Lung (tissue), 17 donors: ENCODE measurements at places on chromosomes 16 and 17. TPM values are rescaled to one million over a fixed set of nuclear protein-coding genes. Genes with fewer than 3 reads are reported as not detected.

Gene CX3CL1
- total RNA-seq, result 38.6 TPM

- no peaks in the 10 kb centered on the region for H3K36me3 ChIP-seq
- DNase-seq, result no peak
- H3K27me3 ChIP-seq, result no peaks in the 10 kb centered on the region
- no peak overlapping the region for H3K4me3 ChIP-seq
- H3K4me1 ChIP-seq, result no peaks in the 10 kb centered on the region
- H3K27ac ChIP-seq, result no peak overlapping the region
Measured at GRCh38 chr17:15952048-15952532, 7.2 kb downstream of the ADORA2B start.

GRCh38 chr16:74199842-74200124 is 96.8 kb upstream of the PSMD7 start:
- H3K4me1 ChIP-seq, result no peaks in the 10 kb centered on the region
- no peak overlapping the region for H3K4me3 ChIP-seq
- no peak for DNase-seq
- no peaks in the 10 kb centered on the region for H3K27me3 ChIP-seq
- no peaks in the 10 kb centered on the region for H3K36me3 ChIP-seq
- no peak overlapping the region for H3K27ac ChIP-seq

DNA sequence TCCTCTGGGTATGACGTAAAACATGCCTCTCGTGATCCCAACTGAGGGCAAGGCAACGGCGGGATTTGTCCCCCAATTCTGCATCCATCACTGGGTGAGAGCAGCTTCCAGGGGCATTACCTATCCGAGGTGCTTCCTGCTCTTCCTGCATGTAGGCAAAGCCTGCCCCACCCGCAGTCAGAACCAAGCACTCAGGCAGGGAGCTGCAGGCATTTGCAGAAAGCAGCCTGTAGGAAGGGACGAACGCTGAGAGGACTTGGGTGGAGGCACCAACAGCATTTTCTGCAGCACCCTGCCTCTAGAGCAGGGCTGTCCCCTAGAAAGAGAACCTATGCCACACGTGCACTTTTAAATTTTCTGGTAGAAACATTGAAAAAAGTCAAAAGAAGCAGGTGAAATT is 5.5 kb downstream of the BCO1 start:
- H3K27ac ChIP-seq, result no peak overlapping the region
- H3K4me1 ChIP-seq, result no peaks in the 10 kb centered on the region
- H3K4me3 ChIP-seq, result no peak overlapping the region
- H3K27me3 ChIP-seq, result no peaks in the 10 kb centered on the region

GRCh38 chr17:55652114-55652823 is 70.4 kb downstream of the TMEM100 start:
- no peak overlapping the region for H3K4me3 ChIP-seq
- H3K27ac ChIP-seq, result no peak overlapping the region
- no peaks in the 10 kb centered on the region for H3K27me3 ChIP-seq
- H3K36me3 ChIP-seq, result no peaks in the 10 kb centered on the region

Gene TBC1D3E
- not detected for total RNA-seq

DNA sequence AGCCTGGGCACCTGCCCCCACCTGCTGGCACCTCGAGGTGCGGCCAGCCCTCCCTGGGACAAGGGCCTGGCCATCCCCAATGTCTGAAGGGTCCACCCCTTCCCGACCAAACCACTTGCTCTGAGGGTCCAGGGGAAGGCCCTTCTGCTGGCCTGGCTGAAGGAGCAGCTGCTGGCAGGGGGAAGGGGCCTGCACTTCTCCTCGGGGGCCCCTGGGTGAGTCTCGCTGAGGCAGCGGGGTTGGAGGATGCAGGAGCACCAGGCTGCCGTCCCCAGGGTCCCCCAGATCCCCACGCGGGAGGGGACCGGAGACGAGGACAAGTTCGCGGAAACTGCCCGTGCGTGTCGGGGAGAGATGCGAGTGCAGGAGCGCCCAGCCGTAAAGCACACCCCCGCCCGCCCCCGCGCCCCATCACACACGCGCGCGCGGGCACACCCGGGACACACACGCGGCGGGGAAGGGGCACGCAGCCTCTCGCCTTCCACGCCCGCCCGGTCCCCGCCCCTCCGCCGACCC is 725 bp upstream of the CACNA1H start:
- no peaks in the 10 kb centered on the region for H3K27me3 ChIP-seq
- H3K4me3 ChIP-seq, result no peak overlapping the region
- no peaks in the 10 kb centered on the region for H3K36me3 ChIP-seq
- peak; percentile 20 for DNase-seq
- no peaks in the 10 kb centered on the region for H3K4me1 ChIP-seq

Gene GPRC5C
- 77.5 TPM for total RNA-seq

Gene VAT1
- total RNA-seq, result 62.3 TPM

Gene TSNAXIP1
- total RNA-seq, result 5.0 TPM

Gene CIBAR2
- total RNA-seq, result 49.0 TPM

DNA sequence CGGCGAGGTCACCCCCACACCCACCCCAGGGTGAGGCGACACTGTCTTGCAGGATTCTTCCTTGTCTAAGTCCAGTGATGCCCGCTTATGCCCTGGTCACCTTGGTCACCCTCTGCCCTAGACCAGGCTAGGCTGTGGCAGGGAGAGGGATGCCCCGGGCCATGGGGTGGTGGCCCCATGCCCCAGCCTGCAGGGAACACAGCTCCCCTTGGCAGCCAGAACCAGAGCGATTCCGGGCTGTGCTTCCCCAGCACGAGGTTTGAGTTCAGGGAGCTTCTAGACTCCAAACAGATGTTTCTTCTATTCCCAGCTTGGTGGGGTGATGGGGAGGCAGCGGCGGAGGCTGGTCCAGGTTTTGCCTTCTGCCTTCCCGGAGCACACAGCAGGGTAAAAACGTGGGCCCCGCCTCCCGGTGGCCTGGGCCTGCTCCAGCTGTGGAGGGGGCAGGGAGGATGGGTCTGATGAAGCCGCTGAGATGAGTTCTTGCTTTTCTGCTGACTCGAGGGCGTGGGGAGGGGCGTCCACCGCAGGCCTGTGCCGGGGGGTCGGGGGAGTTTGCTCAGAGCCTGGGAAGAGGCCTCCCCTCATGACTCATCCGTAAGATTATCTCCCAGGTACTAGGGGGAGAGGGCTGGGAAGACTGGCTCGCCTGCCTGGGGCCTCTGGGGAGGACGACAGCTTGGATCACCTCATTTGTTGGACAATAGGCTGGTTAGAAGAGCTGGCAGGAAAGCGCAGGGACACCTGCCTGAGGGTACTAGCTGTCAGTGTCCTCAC is 15.4 kb downstream of the SMTNL2 start:
- no peaks in the 10 kb centered on the region for H3K36me3 ChIP-seq
- DNase-seq, result peak; percentile 97
- H3K4me1 ChIP-seq, result peaks cover 9% of the 10 kb centered on the region
- H3K27me3 ChIP-seq, result no peaks in the 10 kb centered on the region
- no peak overlapping the region for H3K4me3 ChIP-seq
- peak overlapping the region; percentile 43 for H3K27ac ChIP-seq

DNA sequence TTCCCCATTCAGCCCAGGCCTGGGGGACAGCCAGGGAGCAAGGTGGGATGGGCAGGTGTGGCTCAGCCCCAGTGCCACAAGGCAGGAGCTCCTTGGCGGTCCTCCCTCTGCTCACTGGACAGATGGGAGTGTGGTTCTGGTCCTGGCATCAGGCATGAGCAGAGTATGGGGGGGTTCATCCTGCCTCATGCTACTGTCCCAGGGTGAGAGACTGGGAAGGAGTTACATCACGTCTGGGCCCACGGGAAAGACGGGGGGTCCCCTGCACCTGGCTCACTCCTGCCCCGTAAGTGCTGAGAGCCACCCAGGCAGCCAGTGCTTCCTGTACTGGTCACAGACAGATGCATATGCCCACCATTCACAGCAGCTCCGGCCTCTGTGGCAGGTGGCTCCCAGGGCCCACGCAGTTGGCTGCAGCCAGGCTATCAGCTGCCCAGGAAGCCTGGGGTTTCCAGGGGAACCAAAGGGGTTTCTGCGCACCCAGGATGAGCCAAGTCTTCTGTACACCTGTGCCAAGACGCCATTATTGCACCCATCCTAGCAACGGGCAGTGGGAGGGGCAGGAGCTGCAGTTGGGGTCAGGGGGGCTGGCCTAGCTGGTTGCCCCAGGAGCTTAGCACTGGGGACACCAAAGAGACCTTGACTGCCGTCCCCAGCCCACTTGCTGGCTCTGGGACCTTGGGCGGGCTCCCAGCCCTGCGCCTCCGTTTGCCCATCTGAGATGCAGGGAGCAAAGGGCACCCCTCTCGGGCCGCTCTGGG is 1.9 kb downstream of the BAIAP3 start:
- no peak for DNase-seq
- H3K27ac ChIP-seq, result no peak overlapping the region
- H3K36me3 ChIP-seq, result no peaks in the 10 kb centered on the region
